Activated gamma-delta T cell (primary cell): ENCODE measurements at places on chromosomes 2 and 18.

- DNase-seq = no peak
Measured at GRCh38 chr18:48805826-48806535, 144.8 kb downstream of the SMAD7 start.

DNA sequence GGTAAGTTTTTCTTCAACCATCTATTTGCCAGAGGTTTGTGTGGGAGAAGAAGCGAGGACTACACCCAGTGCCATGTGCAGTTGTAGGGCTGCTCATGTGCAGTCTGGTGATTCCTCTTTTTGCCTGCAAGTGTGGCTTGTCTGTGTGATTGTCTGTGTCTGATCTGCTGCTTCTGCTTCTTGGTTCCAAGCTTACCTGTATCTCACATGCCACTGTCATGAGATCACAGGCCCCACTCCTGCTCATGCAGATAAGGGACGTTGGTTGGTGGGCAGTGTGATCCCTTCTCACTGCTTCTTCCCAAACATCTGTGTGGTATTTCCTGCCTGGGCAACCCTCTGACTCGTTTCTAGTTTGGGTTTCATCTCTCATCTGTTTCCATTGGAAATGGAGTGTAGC is 27.1 kb downstream of the RRM2 start:
- DNase-seq = no peak

- DNase-seq = no peak
Measured at GRCh38 chr18:53004798-53005197, 664.8 kb downstream of the DCC start.

DNA sequence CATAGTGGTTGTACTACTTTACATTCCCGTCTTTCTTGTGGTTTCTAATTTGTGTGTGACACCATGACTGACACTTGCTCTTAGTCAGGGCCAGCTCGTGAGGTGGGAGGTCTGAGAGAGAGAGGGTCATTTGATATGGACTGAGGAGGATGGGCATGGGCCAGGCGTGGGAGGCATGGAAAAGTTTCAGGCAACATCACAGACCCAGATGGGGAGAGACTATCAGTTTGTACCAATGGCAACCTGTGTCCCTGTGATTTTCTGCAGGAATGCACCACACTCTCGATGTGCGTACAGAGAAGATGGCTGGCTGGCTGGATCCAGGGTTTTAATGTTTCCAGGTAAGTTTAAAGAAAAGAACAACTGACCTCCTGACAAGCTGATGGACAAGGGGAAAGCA is 273.6 kb downstream of the CYRIA start:
- no peak for DNase-seq

GRCh38 chr2:78979380-78980151 is 45.9 kb upstream of the REG3G start:
- DNase-seq = no peak

DNA sequence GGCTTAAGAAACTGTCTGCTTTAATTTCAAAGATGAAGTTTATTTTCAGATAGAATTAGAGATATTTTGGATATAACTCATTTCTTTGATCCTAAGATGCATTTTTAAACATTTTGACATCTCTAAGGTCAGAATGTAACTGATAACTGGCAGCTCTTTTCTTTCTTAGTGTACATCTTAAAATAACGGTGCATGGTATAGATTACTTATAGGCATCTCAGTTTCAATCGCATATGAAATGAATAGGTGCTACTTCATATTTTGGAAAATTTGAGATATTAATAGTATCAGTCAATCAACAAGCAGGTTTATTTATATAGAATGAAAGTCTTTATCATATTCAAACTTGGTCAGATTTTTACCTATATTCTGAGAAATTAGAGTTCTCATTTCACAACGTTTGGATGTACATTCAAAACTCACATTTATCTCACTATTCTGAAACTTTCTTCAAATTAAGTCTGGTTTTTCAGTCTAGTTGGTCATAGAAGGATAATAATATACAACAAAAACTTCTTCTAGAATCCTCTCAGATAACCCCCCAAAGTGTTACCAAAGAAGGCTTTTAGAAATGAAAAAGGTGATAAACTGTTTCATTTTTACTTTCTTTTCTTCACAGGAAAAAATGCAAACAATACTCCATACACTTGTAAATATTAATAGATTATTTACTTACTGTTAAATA is 122.8 kb upstream of the WDSUB1 start:
- no peak for DNase-seq

DNA sequence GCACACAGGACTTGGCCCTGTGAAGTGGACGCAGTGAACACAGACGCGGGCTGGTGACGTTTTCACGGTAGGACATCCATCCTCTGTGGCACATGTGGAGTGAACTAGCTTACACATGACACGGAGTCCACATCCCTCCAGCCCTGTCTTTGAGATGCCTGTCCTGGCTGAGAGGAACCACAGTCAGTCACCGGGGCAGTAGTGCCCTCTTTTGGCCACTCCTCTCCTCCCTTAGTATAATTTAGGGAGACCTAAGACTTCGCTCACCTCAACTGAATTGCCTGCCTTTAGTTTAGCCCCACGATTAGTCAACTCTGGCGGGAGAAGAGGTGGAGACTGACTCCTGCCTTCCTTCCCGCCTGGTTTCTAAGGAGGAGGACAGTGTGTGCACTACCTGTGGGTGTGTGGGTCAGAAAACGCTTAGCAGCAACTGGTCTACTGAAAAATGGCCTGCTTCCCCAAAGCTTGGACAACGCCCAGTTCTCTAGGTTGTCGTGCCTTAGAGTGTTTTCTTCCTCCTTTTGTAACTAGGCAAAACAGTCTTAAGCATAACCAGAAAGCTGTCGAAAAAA is 70.6 kb downstream of the MBP start:
- DNase-seq = peak; percentile 16

DNA sequence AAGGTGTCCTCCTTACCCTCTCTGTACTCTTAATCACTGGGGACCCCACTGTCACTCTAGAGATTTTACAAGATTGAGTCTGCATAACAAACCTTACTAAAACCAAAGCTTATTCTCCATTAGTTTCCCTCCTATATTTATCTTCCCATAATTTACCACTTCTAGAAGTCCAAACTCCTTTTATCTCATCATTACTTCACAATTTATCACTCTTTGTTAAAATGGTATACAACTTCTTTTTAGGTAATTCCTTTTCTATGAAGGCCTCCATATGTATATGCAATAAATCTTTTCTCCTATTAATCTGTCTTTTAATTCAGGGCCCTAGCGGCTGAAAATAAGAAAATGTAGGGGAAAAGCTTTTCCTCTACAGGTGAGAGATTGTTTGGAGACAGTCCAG is 152.4 kb downstream of the MSH2 start:
- DNase-seq = no peak

DNA sequence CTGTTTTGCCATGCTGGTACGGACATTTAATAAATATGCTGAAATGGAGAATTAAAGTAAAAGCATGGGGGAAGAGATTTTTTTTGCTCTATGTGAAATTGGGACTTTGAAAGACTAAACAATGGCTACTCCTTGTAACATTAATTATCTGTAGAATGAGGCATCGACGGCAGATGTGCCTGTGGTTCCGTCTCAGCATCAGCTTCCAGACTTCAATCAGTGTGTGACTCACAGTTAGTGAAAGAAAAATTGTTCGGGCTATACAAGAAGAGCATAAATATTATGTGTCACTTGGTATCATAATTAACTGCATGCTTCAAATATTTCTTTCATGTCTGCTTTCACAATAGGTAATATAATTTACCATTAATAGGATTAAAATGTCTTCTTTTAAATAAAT is 117.0 kb upstream of the SMIM21 start:
- no peak for DNase-seq

DNA sequence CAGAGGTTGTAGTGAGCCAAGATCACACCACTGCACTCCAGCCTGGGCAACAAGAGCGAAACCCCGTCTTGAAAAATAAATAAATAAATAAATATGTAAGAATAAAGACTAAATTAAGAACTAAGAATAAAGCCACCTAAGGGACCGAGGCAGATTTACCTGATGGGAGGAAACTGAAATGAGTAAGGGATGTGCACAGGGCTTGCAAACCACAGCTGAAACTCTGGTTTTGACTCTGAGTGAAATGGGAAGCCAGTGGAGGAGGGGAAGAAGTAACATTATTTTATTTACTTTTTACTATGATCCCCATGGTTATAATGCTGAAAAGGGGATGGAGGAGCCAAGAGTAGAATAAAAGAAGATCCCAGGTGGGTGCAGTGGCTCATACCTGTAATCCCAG is 107.3 kb downstream of the CABYR start:
- no peak for DNase-seq

GRCh38 chr2:31203916-31204315 is 13.4 kb downstream of the CAPN14 start:
- no peak for DNase-seq

DNA sequence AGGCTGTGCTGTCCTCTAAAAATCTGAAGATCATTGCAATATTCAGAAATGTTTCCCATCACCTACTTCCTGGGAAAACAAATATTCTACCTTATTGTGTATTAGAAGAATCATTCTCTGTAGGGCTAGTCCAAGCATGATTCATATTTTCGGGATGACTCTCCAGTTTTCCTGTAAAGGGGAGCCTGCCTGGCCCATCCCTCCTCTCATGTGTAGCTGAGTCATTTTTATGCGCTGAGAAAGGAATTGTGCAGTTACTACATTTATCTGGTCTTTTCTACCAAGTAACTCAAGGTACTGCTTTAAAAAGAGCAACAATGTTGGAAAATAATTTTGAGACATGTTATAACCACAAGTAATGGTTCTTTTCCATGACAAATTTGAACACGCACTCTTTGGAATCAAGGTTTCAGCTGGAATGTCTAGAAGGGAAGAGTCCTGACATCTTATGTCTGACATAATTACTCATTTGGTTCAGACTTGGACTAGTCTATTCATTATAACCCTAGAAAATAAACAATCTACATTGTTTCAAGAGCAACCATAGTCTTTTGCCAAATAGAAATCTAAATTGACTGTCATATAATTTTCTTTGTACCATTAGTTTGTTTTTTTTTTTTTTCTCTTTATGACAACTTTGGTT is 6.6 kb downstream of the DSG3 start:
- no peak for DNase-seq

- no peak for DNase-seq
Measured at GRCh38 chr2:142058149-142058548, 72.7 kb downstream of the LRP1B start.

- no peak for DNase-seq
Measured at GRCh38 chr2:160460333-160460731, 33.3 kb downstream of the RBMS1 start.

- no peak for DNase-seq
Measured at GRCh38 chr2:146821836-146822316, 1023.0 kb upstream of the ACVR2A start.

DNA sequence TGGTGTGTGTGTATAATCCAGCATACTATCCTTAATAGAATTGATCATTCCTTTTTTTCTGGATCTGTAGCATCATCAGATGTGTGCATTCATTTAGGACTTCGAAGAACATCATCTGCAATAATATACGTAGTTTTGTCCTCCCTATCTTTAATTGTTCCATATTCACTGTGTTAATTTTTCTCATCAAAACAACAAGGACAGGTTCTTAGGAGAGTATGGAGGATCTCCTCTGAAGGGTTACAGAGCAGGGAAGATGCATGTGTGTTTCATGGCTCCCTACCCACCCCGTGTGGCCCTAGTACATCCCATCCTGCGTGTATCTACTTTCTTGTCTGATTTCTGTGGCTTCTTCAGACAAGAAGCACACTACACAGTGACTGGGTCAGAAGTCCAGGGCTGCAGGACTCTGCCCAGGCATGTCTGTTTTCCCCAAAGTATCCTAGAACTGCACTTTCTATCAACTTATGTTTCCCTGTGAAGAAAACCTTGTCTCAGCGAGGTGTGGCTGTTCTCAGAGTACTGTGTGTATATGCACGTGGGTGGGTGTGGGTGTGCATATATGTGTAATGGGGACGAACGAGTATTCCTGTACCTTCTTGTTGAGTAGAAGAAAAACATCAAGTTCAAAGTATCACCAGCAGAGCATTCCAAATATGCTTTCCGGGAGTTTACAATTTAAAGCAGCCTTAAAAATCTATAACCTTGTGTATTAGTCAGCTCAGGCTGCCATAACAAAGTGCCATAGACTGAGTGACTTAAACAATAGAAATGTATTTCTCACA is 220.4 kb upstream of the FOSL2 start:
- DNase-seq = no peak

DNA sequence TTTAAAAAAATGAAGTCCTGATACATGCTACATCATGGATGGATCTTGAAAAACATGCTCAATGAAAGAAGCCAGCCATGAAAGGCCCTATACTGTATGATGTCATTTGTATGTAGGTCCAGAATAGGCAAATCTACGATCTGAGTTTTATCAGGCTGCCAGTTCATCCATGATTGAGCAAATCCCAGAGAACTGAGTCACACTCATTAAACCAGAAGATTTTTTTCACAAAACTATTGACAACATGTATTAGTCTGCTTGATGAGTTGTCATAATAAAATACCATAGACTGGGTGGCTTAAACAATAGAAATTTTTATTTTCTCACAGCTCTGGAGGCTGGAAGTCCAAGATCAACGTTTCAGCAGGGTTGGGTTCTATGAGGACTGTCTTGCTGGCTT is 130.7 kb downstream of the MREG start:
- no peak for DNase-seq

- DNase-seq = no peak
Measured at GRCh38 chr2:26619521-26619951, 21.6 kb downstream of the CIB4 start.

- no peak for DNase-seq
Measured at GRCh38 chr2:27255660-27256059, 7.2 kb downstream of the SLC30A3 start.

GRCh38 chr2:58638256-58638805 is 397.2 kb upstream of the FANCL start:
- DNase-seq = no peak

DNA sequence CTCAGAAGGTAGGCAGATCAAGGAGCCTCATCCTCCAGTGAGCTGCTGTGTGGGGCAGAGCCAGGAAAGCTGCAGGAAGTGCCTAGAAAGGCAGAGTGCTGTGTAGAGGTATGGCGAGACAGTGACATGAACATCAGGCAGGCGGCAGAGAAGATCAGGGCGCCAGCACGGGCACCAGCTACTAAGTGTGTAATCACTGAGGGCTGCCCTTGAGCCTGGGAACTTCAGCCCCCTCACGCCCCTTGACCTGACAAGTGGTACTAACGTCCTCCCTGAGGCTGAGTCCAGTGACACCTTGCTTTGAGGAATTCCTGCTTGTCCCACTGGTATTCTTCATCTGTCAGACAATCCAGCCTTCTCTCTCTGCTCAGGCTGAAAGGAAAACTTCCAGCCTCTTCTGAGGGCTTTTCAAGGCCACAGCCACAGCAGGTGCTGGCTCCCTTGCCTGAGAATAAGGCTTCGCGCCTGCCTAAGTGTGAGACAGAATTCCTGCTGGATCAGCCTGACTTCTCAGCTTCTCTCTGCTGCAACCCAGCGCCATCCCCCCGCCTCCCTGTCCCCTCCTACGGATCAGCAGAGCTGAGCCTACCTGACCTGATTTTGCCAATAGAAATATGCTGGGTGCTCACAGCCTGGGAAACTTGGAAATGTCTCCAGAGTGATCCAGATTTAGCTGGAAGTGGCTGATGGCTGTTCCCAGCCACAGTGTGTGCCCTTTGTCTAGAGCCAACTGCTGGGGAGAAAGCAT is 148.0 kb downstream of the SMAD7 start:
- DNase-seq = no peak
